ENCODE measurements at places on chromosomes 6 and 20. TPM values are rescaled to one million over a fixed set of nuclear protein-coding genes. Genes with fewer than 3 reads are reported as not detected.

- no peaks in the 10 kb centered on the region for H3K36me3 ChIP-seq
- DNase-seq = no peak
- H3K4me1 ChIP-seq = no peaks in the 10 kb centered on the region
- no peaks in the 10 kb centered on the region for H3K27me3 ChIP-seq
Measured at GRCh38 chr6:75876152-75876551, 127.1 kb downstream of the MYO6 start.

- H3K36me3 ChIP-seq = no peaks in the 10 kb centered on the region
- no peak overlapping the region for H3K4me3 ChIP-seq
- no peaks in the 10 kb centered on the region for H3K27me3 ChIP-seq
Measured at GRCh38 chr20:60257671-60258070, 299.4 kb downstream of the CDH26 start.

- H3K4me1 ChIP-seq = peaks cover 55% of the 10 kb centered on the region
- peak overlapping the region; percentile 89 for H3K27ac ChIP-seq
- H3K36me3 ChIP-seq = no peaks in the 10 kb centered on the region
- peaks cover 3% of the 10 kb centered on the region for H3K27me3 ChIP-seq
- no peak for DNase-seq
Measured at GRCh38 chr6:137677709-137678108, 183.5 kb upstream of the OLIG3 start.

- no peaks in the 10 kb centered on the region for H3K4me1 ChIP-seq
- H3K4me3 ChIP-seq = no peak overlapping the region
Measured at GRCh38 chr6:91358986-91359385, 772.1 kb upstream of the MAP3K7 start.

GRCh38 chr20:59255256-59255655, 45.2 kb upstream of the EDN3 start:
- peaks cover 41% of the 10 kb centered on the region for H3K36me3 ChIP-seq
- DNase-seq = no peak
- peaks cover 50% of the 10 kb centered on the region for H3K4me1 ChIP-seq

- H3K27me3 ChIP-seq = peaks cover 56% of the 10 kb centered on the region
- no peak overlapping the region for H3K27ac ChIP-seq
- H3K36me3 ChIP-seq = no peaks in the 10 kb centered on the region
- peaks cover 10% of the 10 kb centered on the region for H3K4me1 ChIP-seq
- H3K4me3 ChIP-seq = peak overlapping the region; percentile 67
- no peak for DNase-seq
Measured at GRCh38 chr6:47308552-47309290, 984 bp downstream of the TNFRSF21 start.

Gene SMPDL3A
- 1.3 TPM for total RNA-seq

Gene ULBP3
- 0.53 TPM for total RNA-seq

GRCh38 chr6:10759884-10760329, 12.3 kb downstream of the TMEM14B start:
- no peaks in the 10 kb centered on the region for H3K27me3 ChIP-seq
- no peak overlapping the region for H3K27ac ChIP-seq
- no peak overlapping the region for H3K4me3 ChIP-seq
- DNase-seq = no peak

- H3K4me1 ChIP-seq = no peaks in the 10 kb centered on the region
- no peak overlapping the region for H3K4me3 ChIP-seq
- no peak for DNase-seq
- H3K27me3 ChIP-seq = peaks cover 12% of the 10 kb centered on the region
- no peak overlapping the region for H3K27ac ChIP-seq
Measured at GRCh38 chr20:58109126-58109880, 119.2 kb downstream of the ANKRD60 start.

GRCh38 chr6:115817161-115817560, 243.5 kb downstream of the FRK start:
- H3K27ac ChIP-seq = no peak overlapping the region
- no peaks in the 10 kb centered on the region for H3K27me3 ChIP-seq
- no peaks in the 10 kb centered on the region for H3K36me3 ChIP-seq
- H3K4me1 ChIP-seq = no peaks in the 10 kb centered on the region
- no peak overlapping the region for H3K4me3 ChIP-seq

- no peak overlapping the region for H3K4me3 ChIP-seq
- no peak for DNase-seq
- H3K36me3 ChIP-seq = peaks cover 10% of the 10 kb centered on the region
- no peaks in the 10 kb centered on the region for H3K4me1 ChIP-seq
Measured at GRCh38 chr20:53559816-53560215, 33.8 kb downstream of the ZNF217 start.

Gene CLDN20
- total RNA-seq = not detected

GRCh38 chr6:167570460-167571400, 245.8 kb downstream of the TTLL2 start:
- no peaks in the 10 kb centered on the region for H3K27me3 ChIP-seq
- no peak overlapping the region for H3K27ac ChIP-seq
- no peaks in the 10 kb centered on the region for H3K4me1 ChIP-seq
- DNase-seq = no peak

DNA sequence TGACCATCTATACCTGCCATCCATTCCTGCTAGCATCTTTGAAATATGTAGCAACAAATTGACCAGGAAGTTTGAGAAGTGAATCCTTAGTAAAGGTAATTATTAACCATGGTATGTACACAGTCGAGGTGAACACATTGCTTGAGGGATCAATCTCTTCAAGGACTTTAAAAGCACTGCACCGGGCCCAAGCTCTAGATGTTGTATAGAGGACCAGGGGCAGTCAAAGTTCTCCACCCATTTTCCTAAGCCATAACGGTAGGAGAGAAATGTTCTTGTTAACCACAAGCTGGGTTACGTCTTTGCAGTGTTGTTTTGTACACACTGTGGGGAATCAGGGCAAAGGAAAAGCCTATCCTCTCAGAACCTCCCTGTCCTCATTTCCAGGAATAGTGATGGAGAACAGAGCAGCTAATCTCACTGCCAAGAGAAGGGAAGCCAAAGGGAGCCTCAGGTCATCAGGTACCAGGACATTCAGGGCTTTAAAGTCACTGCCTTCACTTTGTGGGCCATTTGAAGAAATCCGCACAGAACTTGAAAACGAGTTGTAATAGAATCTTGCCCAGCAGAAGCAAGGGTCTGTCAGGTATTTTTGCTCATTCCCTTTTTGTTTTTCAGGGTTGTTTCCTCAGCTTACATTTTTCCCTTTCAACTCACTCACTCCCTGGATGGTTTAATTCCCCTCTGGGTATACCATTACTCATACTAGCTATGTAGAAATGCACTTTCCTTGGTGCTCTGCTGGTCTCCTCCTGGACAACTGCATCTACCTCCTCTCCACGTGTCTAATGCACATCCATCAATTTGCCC, 5.3 kb upstream of the PM20D2 start:
- H3K4me3 ChIP-seq = no peak overlapping the region
- no peaks in the 10 kb centered on the region for H3K36me3 ChIP-seq
- peaks cover 18% of the 10 kb centered on the region for H3K4me1 ChIP-seq
- peaks cover 10% of the 10 kb centered on the region for H3K27me3 ChIP-seq
- H3K27ac ChIP-seq = no peak overlapping the region
- DNase-seq = no peak

DNA sequence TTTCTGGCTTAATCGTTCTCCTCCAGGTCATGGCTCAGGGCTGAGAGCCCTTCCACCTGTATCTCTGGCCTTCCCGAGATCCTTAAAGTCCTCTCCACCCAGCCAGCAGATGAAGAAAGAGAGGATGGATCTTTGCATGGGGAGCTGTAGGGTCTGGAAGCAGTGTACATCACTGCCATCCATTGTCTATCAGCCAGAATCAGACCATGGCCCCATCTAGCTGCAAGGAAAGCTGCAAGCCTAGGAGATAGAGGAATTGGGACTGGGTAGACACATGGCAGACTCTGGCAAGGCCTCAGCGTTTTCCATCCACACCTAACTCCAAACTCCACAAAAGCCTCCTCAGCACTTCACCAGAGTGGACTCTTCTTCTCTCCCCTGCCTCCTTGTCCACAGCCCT, 113.8 kb upstream of the MAFB start:
- H3K4me3 ChIP-seq = no peak overlapping the region
- H3K4me1 ChIP-seq = no peaks in the 10 kb centered on the region
- H3K27ac ChIP-seq = no peak overlapping the region
- no peak for DNase-seq

DNA sequence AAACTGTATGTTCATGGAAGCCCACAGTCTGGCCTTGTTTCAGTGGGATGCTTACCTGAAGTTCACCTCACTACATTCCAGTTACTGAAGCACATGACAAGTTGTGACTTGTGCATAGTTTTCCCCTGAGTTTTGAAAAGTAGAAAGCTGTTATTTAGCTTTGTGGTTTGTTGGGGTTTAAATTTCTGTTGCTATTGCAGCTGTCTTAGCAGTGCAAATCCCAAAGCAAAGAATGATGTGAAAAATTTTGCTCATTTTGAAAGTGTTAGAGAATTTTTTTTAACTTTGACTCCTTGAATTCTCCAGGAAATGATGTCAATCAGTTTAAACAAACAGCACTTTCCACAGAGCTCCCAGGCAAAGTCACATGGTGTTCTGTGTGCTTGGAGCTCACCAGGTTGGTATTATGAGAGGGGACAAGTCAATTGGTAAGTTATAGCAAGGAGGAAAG, 268.4 kb downstream of the ADGRG6 start:
- H3K4me3 ChIP-seq = no peak overlapping the region
- H3K27me3 ChIP-seq = no peaks in the 10 kb centered on the region
- peaks cover 3% of the 10 kb centered on the region for H3K36me3 ChIP-seq
- DNase-seq = no peak
- peaks cover 17% of the 10 kb centered on the region for H3K4me1 ChIP-seq
- H3K27ac ChIP-seq = no peak overlapping the region

DNA sequence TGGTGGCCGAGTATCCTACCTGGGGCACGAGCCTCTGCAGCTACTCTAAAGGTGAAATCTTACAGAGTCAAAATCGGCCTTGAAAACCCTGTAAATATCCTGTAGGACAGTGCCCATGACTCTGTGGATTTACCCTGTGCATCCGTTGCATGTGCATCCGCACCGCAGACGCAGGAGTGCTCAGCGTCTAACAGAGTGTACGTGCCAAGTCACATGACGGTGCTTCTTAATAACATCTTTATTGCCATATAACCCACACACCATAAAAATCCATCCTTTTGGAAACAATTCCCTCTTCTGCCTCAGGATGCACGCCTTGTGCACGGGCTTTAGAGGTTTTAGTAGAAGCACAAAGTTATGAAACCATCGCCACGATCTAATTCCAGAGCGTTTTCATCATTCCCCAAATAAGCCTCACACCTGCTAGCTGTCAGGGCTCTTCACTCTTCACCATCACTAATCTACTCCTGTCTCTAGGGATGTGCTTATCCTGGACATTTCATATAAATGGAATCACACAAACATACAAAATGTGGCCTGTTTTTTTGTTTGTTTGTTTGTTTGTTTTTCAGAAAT, 384.5 kb upstream of the SULF2 start:
- DNase-seq = no peak
- no peak overlapping the region for H3K27ac ChIP-seq
- no peak overlapping the region for H3K4me3 ChIP-seq
- H3K27me3 ChIP-seq = no peaks in the 10 kb centered on the region

DNA sequence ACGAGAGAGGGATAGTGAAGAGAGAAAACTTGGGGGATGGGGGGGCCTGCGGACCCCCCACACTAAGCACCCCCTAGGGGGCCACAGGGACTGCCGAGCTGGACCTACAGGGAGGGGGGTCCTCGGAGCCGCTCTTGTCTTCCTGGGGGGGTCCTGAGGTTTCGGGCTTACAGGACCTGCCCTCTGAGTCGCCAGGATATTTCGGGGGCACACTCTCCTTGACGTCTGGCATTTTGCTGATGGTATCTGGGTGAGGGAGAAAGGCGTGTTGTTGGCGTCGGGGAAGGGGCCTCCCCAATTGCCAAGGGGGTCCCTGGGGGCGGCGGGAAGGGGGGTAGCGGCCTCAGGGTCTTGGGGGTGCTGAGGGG, 516 bp downstream of the TCP11 start:
- peak overlapping the region; percentile 52 for H3K27ac ChIP-seq
- no peaks in the 10 kb centered on the region for H3K36me3 ChIP-seq
- peak overlapping the region; percentile 40 for H3K4me3 ChIP-seq

- no peaks in the 10 kb centered on the region for H3K4me1 ChIP-seq
- no peaks in the 10 kb centered on the region for H3K36me3 ChIP-seq
- H3K27ac ChIP-seq = no peak overlapping the region
- no peaks in the 10 kb centered on the region for H3K27me3 ChIP-seq
- no peak overlapping the region for H3K4me3 ChIP-seq
Measured at GRCh38 chr20:40524071-40524470, 165.0 kb downstream of the MAFB start.

Gene RNF144B
- total RNA-seq = 5.7 TPM

DNA sequence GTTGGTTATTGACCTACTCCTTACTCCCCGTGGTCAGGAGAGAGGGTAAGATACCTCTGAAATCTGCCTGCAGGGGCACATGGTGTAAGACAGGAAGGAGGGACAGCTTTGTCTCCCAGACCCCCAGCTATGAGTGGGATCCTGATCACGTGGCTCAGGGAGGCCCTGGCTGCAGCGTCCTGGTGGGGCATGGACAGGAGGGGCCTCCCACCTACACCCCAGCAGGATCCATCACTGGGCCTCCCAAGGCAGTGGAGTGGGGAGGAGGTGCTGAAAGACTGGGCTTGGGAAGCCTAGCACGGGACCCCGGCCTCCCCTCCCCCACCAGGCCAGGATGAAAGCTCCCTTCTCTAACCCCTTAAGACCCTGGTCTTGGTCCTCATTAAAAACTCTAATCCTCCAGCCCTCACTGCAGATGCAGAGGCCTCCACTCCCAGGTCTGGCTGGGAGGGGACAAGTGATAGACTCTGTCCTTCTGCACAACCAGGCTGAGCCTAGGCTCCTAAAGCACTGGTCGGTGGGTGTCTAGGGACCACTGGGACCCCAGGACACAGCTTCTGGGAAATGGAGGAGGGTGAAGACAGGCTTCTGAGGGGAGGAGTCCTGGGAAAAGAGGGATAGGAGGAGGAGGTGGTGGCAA, 29.6 kb upstream of the VEGFA start:
- no peak for DNase-seq
- no peaks in the 10 kb centered on the region for H3K27me3 ChIP-seq
- no peaks in the 10 kb centered on the region for H3K36me3 ChIP-seq
- no peaks in the 10 kb centered on the region for H3K4me1 ChIP-seq
- H3K27ac ChIP-seq = no peak overlapping the region

Gene NKAIN4
- total RNA-seq = not detected

DNA sequence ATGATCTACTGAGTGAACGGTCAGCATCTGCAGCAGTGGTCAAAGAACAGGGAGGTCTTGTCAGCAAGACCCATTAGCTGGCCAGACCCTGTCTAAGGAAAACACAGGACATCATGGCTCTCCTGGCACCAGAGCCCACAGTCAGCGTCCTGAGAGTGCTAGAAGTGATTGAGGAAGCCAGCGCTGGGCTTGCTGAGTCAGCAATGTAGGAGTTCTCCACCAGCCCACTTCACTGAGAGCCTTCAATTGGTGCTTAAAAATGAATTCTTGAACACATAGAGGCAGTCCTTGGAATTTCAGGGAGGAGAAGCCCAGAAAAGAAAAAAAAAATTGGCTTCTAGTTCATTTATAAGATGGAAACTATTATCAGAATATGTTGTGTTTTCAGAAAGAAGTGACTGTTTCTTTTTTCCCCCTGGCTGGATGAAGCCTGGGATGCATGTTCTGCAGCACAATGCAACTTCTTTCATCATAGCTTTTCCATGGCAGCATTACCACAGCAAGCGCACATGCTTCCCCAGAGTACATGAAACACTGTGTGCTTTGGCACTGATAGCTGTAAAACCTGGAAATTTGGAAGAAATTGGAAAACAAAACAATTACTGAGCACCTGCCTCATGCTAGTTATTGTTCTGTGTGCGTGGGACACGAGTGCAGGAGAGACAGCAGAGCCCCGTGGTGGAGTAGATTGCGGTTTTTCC, 899.9 kb downstream of the C6orf118 start:
- no peak for DNase-seq
- no peaks in the 10 kb centered on the region for H3K4me1 ChIP-seq
- no peak overlapping the region for H3K27ac ChIP-seq
- H3K4me3 ChIP-seq = no peak overlapping the region
- H3K36me3 ChIP-seq = no peaks in the 10 kb centered on the region
- H3K27me3 ChIP-seq = no peaks in the 10 kb centered on the region

Gene PRPH2
- total RNA-seq = not detected
